ENCODE measurements at places on chromosomes 1 and 21. TPM values are rescaled to one million over a fixed set of nuclear protein-coding genes. Genes with fewer than 3 reads are reported as not detected.

TFAP2E gene
- 0.26 TPM for total RNA-seq

DNA sequence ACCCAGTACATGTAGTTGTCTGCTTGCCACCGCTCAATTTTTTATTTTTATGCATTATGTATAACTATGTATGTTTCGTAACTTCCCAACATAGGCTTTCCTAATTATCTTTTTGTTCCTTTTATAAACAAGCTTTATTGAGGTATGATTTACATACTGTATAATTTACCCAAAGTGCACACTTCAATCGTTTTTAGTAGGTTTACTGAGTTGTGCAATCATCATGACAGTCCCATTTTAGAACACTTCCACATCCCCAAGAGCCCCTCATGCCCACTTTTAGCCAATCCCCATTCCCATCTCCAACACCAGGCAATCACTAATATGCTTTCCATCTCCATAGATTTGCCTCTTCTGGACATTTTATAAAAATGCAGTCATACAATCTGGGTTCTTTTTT is 14.3 kb upstream of the SLC1A7 start:
- DNase-seq: no peak

DNA sequence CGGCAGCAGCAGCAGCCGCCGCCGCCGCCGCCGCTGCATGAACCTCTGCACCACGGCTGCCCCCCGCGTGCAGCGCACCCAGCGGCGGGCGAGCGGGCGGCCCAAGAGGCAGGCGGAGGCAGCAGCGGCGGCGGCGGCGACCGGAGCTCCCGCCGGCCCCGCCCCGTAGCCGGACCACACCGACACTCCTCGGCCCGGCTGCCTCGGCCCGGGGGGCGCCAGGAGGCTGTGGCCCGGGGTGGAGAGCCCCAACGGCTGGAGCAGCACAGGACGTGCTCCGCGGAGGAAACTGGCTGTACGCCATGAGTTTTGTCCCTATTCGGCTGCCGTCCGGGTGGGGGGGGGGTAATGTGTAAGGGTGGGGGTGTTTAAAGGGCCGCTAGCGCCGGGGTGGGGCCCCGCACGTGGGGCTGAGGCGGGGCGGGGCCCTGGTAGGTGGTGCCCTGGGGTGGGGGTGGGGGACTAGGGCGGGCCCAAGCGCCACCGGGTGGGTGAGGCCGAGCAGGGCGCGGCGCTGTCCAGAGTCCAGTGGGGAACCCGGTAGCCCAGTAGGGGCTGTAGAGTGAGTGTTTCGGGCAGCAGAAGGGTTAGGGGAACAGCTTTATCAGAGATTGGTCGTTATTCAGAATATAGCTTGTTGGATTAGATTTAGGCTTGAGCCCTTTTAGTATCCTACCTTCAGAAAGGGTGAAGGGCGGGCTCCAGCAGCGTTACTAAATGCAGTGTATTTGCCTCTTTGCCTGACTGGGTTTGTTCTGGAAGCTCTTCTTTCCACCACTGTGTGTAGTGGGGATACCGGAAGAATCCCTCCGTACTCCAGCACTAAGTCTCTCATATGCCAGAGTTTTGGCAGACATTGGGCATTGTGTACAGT is at the start of gene FAM78B:
Gene FAM78B (minus strand): TSS at position 304 of the 874 bp plus-strand sequence. CDS start 753 bp downstream, outside the sequence.
- peak; percentile 79 for DNase-seq

DNA sequence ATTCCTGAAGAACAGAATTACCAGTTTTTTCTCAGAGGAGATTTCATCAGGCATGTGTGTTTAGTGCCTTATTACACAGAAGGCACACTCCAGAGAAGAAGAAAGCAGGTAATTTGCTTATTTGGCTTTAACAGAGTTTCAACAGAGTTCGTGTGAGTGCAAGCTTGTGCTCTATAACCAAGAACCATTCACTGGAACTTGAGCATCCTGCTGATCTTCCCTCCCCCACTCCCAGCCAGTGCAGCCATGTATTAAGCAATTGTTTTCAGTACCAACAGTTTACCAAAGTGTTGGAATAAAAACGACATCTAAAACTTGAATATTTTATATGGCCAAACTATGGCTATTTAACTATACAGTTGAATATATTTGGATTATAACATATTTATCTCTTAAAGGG is 4.3 kb downstream of the MGST3 start:
- no peak for DNase-seq

DNA sequence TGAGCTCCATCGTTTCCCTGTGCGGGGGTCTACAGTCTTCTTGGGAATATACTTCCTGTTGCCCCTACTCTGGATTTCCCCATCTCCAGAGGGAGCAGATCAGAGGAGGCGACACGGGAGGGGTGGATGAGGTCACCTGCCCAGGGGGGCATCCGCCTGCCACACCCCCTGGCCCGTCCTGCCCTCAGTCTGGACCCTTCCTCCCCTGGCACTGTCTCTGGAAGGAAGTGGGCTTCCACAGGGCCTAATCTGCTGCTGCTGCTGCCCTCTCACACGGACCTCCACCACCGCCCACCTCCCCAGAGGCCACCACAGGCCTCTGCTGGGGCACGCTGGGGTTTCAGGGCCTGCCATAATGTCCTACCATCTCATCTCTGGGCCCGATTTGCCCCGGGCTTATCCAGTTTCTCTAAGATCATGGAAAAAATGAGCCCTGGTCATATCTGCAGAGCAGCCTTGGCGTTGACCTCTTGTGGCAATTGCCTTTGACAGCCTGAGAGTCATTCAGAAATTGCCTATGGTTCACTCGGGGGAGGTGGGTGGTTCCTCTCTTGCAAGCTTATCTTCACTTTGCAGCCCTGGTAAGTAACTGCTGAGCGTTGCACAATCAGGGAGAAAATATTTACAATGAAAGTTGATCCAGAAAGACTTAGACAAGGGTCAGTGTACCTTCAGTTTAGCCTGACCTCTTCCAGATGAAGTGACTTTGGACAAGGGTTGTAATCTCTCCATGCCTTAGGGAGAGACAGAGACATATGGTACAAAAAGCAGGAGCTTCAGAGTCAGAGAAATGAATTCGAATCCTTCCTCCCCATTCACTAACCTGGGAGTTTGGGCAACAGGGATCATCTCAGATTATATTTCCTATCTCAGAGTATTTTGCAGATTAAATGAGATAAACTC is 252.4 kb downstream of the TOMM20 start:
- peak; percentile 42 for DNase-seq

- DNase-seq: no peak
These were observed 407.0 kb downstream of the TGFB2 start for GRCh38 chr1:218752126-218752525.

PRMT6 gene
- total RNA-seq: 15.4 TPM

CNKSR1 gene
- 28.1 TPM for total RNA-seq

RPTN gene
- total RNA-seq: not detected

CHAF1B gene
- total RNA-seq: 16.0 TPM

GRCh38 chr1:51669816-51670215 is 52.9 kb downstream of the OSBPL9 start:
- no peak for DNase-seq
